ENCODE measurements at places on chromosomes 5 and 9. TPM values are rescaled to one million over a fixed set of nuclear protein-coding genes. Genes with fewer than 3 reads are reported as not detected.

ZMYND19 gene
- total RNA-seq = 11.6 TPM

LRRC70 gene
- 1.4 TPM for total RNA-seq

GRCh38 chr5:151480384-151481293 is 33.2 kb downstream of the SLC36A1 start:
- DNase-seq = no peak

C7 gene
- total RNA-seq = 199 TPM

ARL14EPL gene
- not detected for total RNA-seq

All from left ventricle myocardium superior (tissue), 1 donor.